ENCODE measurements at places on chromosomes 1 and 21.

DNA sequence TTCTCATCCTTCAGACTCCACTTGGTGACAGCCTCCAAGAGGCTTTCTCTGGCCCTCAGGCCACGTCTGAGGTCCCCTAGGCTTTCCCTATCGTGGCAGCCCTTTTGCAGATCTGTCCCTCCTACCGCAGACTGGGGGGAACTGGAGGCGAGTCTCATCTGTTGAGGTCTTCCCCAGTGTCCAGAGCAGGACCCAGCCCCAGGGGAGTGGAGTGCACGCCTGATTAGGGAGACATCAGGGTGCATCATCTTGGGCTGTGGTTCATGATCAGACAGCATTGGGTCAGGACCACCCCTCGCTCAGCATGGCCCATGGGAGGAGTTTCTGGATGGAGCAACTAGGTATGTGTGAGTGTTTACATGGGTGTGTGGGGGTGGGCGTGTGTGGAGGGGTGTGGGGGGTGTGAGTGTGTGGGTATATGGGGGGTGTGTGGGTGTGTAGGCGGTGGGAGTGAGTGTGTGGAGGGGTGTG lies 8.5 kb upstream of the MATN1 start:
- DNase-seq, result no peak

- peak; percentile 30 for DNase-seq
These were observed 217.7 kb downstream of the URB2 start for GRCh38 chr1:229843627-229844238.

GRCh38 chr1:71312545-71312944 lies 231.7 kb upstream of the ZRANB2 start:
- no peak for DNase-seq

DNA sequence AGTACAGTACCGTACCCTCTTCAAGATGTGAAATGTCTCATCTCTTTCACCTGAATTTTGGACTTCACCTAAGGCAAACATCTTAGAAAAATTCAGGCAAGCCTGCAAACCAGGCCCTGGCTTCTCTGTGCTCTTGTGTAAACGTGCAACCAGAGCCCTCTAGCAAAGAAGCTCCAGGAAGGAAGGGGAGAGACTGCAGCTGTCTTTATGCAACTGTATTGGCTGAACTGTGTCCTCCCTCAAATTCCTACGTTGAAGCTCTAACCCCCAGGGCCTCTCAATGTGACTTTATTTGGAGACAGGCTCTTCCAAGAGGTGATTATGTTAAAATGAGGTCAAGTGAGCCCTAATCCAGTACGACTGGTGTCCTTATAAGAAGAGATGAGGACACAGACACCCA lies 60.3 kb downstream of the SLC45A1 start:
- DNase-seq, result no peak

- DNase-seq, result no peak
These were observed 47.6 kb downstream of the FCRL3 start for GRCh38 chr1:157652859-157653493.

DNA sequence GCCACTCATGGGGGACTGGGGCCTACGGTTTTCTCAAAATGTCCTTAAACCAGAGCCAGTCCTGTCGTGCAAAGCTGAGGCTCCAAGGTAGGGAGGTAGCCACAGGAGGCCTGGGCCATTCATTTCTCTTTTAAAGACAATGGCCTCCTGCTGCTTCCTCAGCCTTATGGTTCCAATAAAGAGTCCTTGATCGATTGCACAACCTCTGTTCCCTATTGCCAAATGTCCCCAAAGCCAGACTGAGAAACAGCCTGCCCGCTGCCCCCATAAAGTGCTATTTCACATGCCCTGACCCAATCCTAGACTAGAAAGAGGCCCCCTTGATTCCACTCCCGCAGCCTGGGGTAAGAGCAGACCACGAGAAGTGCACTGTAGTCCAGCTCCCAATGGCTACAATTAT lies 166.7 kb downstream of the CLIC6 start:
- DNase-seq, result no peak

DNA sequence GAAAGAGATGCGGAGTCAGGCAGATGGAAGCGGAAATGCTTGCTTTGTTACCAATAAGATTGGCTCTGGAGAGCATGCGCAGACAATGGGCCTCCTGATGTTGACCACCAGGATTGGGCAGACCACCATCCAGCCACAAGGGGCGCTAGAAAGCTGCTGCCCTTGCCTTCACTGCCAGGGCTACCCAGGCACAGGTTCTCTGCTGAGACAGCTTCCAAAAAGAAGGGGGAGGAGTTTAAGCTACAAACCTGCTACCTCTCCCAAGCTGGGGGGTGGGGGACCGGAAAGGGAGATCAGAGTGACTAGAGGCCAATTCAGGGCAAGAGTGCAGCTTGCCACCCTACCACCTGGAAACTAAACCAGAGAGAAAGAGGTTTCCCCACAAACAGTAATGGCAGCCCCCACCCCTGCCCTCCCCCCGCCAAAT lies 369.7 kb downstream of the RRAGC start:
- no peak for DNase-seq

DNA sequence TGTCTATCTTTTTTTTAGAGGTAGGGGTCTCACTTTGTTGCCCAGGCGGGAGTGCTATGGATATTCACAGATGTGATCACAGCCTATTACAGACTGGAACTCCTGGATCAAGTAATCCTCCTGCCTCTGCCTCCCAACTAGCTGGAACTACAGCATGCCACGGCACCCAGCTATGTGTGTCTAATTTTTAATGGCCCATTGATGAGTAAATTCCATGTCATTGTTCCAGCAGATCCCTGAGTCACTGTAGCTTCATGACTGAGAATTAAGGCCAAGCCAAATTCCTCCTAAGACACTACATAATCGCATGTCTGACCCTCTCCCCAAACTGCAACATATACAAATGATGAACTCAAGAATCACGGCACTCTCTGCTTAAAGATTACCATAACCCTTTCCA lies 84.2 kb upstream of the RGS2 start:
- DNase-seq, result no peak

DNA sequence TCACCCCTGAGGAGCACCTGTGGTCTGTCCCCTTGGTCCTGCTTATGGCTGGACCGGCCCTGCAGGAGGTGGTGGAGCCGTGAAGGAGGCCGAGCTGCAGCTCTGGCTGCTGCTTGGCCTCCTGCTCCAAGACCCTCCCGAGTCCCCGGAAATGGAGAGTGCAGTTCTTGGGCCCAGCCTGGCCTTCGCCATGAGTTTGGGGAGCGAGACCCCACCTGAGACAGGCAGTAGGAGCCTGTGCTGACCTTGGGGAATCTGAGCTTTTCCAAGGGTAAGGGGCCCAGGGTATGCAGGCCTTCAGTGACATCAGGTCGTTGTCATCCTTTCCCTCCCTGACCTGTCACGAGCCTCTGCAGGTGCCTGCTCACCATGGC lies 14.1 kb downstream of the TMEM201 start:
- no peak for DNase-seq

GRCh38 chr1:112464501-112464900 lies 44.3 kb upstream of the WNT2B start:
- DNase-seq, result no peak

GRCh38 chr1:199811163-199811562 lies 216.3 kb upstream of the NR5A2 start:
- DNase-seq, result no peak

- DNase-seq, result no peak
These were observed 30.0 kb upstream of the UBE2U start for GRCh38 chr1:64173336-64173940.

GRCh38 chr1:233375653-233376052 lies 48.1 kb downstream of the MAP3K21 start:
- no peak for DNase-seq

DNA sequence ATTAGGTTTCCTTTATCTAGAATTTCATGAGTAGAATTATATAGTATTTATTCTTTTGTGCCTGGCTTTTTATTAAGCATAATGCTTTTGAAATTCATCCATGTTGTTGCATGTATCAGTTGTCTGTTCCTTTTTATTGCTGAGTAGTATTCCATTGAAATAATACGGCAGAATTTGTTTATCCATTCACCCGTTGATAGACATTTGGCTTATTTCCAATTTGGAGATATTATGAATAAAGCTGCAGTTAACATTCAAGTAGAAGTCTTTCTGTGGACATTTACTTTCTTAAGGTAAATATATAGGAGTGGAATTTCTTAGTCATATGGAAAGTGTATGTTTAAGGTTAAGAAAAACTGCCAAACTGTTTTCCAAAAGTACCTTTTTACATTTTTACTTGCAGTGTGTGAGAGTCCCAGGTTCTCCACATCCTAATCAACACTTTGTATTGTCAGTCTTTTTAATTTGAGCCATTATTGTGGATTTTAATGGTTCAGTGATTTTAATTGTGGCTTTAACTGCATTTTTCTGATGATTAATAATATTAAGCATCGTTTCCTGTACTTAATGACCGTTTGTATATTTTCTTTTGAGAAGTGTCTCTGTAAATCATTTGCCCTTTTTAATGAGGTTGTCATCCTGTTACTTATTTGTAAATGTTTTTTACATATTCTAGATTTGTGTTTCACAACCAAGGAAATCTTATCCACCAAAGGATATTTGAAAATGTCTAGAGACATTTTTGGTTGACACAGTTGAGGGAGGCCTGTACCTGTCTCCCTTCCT lies 22.7 kb downstream of the KCTD3 start:
- DNase-seq, result no peak

- DNase-seq, result no peak
These were observed 20.4 kb upstream of the WARS2 start for GRCh38 chr1:119160866-119161265.

DNA sequence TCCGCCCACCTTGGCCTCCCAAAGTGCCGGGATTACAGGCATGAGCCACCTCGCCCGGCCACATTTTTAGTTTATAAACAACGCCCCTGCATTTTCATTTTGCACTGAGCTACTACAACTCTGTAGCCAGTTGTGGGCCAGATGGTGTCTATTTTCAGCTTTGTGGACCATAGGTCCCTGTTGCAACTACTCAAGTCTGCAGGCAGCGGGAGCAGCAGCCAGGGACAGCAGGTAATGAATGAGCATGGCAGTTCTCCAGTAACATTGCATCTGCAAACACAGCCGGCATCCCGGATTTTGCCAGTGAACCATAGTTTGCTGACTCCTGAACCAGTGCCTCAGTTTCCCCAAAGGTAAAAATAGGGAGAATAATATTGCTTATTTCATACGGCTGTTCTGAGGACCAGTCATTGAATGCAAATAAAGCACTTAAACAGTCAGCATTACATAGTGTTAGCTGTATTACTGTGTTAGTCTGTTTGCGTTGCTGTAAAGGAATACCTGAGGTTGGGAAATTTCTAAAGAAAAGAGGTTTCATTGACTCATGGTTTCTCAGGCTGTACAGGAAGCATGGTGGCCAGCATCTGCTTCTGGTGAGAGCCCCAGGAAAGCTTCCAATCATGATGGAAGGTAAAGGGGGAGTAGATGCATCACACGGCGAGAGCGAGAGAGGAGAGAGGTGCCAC lies 65.5 kb upstream of the SLC45A1 start:
- DNase-seq, result no peak

DNA sequence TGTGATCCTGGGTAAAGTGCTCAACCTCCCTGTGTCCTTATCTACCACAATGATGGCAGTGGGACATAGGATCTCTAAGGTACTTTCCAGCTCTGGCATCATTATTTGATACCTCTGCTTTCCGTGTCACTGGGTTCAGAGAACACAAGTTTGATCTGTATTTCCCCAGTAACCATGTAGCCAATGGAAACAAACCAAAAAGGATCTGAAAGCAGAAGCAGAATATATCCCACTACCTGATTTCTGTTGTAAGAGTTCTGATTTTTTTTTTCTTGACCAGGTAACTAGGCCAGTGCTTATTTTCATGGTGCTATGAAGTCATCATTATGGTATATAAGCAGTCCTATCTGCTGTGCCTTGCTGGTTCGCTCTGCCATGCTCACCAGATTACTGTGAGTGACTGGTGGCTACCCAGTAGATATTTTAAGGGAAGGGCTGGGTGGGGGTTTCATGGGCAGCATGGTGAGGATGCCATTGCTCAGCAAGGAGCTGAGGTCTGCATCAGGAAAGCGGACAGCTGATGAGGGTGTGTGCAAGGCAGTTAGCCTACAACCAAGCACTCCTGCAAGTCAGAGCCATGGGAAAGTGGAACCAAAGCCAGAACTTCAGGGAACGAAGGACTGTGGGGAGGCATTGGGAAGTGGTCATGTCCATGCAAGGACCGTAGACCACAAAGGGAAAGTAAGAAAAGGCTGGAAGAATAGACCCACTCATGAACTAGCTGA lies 104.9 kb upstream of the EDEM3 start:
- DNase-seq, result no peak

GRCh38 chr1:205568469-205569361 lies 63.1 kb downstream of the ELK4 start:
- DNase-seq, result no peak

- DNase-seq, result no peak
These were observed 363.4 kb upstream of the PLXNA2 start for GRCh38 chr1:208607616-208608015.

DNA sequence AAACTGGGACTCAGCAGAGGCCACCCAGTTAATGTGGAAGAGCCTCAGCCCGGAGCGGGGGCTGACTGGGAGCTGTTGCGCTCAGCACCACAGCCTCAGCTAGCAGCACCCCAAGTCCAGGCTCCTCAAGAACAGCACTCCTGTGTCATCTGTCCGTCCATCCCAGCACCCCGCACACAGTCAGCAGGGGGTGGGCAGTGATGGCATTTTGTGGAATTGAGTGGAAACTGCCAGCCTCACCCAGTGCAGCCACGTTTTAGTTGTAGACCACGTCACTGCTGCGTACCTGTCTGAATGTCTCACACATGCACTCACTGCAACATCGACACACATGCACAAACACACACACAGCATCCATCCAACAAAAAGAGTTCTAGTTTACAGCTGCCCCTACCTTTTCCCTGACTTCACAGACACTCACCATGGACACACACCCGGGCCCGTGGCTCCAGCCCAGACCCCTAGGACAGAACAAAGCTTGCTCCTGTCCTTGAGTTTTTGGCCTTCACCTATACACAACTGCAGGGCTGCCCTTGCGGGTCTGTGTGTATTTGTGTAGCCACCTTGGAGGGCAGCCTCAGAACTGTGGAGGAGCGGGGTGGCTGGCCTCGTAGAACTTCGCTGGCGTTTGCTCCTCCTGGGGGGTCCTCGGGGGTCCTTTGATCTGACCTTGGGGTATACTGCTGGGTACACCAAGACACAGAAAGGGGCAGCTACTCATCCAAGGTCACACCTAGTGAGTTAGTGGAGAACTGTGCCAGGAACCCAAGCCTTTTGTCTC lies 5.2 kb downstream of the KCNQ4 start:
- DNase-seq, result no peak

DNA sequence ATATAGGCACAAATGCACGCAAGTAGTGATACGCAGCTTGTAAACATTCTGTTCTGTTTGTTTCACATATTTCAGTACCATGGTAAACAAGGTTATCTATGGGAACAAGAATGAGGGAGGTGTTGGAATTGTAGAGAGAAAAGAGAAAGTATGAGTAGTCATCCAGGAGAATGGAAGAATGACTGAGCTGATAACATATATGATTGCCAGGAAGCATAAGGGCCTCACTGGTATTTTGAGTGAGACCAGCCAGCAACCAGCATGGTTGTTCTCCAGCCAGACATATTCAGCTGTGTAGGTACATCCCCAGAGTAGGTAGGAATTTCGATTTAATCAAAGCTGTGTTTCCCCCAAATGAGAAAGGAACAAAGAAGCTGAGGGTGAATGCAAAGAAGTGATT lies 58.9 kb upstream of the ARTN start:
- no peak for DNase-seq

Data from caudate nucleus (tissue), 63 donors.